ENCODE measurements at places on chromosomes 16 and 17.

GRCh38 chr17:45230787-45231480 lies 9.2 kb downstream of the FMNL1 start:
- DNase-seq, result peak; percentile 46

DNA sequence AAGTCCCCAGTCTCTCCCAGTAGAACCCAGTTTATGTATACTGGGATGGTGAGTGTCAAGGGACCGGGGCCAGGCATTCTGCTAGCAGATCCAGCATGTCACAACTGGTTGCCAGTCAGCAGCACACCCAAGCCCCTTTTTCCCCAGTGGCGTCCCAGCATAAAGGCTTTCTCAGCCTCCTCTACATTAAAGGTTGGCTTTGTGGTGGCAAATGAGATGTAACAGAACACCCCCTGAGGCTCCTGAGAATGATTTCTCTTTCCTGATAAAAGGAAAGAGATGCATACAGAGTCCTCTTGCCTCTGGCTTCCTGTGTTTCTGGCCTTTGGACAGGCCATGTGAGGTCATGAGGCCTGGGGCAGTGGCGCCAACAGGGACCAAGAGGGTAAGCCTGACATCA lies 27.9 kb downstream of the IRX6 start:
- no peak for DNase-seq

GRCh38 chr16:64892835-64893785 lies 228.8 kb downstream of the CDH11 start:
- DNase-seq, result peak; percentile 77

- DNase-seq, result no peak
Observed at GRCh38 chr16:86533767-86534351, 21.2 kb downstream of the MTHFSD start.

DNA sequence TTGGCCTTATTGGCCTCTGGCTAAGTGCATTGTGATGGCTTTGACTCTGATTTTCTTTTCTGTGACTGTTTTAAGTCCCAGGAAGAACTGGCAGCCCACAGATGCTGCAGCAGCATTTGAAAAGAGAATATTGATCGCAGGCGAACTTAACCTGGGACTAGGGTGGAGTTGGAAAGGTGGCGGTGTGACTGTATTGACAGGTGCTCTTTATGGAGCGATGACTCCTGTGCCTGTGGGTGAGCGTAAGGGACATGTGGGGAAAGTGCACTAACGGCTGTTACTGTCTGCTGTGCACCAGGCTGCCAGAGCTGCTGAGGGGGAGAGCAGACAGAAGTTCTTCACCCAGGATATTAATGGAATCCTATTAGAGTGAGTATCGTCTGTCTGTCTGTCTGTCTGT lies 21.3 kb downstream of the UBN1 start:
- no peak for DNase-seq

GRCh38 chr17:53707566-53707965 lies 115.2 kb upstream of the KIF2B start:
- DNase-seq, result peak; percentile 38

- no peak for DNase-seq
Observed at GRCh38 chr17:8406174-8406573, 8.5 kb upstream of the RNF222 start.

GRCh38 chr17:70563281-70563820 lies 394.0 kb downstream of the KCNJ2 start:
- DNase-seq, result peak; percentile 32

DNA sequence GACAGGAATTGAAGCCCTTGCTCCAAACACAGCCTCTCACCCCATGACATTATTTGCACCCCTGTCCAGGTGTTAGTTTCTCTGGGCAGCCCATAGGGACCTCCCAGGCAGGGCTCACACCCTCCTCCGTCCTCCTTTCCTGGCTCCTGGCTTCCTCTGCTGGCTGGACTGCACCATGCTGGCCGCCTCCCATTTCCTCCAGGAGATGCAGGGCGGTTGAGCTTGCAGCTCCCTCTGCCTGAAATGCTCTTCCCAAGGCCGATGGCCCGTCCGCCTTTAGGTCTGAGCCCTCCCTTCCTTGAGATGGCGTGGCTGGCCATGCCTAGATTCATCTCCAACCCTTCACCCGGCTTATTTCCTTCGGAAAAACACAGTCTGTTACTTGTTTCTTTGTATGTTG lies 334.8 kb downstream of the SNX29 start:
- DNase-seq, result no peak

GRCh38 chr17:74808714-74809430 lies 32.7 kb upstream of the NAT9 start:
- no peak for DNase-seq

- peak; percentile 69 for DNase-seq
Observed at GRCh38 chr16:82229800-82230619, 60.0 kb upstream of the MPHOSPH6 start.

DNA sequence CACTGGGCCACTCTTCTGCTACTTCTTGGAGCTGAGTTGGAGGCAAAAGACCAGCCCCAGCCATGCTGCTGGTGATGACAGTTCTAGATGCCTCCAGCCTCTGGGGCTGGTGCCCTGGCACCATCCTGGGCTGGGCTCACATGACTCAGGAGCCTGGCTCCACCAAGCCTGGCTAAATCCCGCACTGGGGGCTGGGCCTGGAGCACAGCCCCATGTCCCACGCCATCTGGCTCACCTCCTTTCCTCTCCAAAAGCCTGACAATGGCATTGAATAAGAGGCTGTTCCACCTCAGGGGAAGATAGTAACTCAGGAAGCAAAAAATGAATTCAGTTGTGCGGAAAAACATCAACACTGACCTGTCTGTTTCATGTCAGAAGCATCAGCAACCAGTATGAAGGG lies 45.1 kb upstream of the MTSS2 start:
- no peak for DNase-seq

DNA sequence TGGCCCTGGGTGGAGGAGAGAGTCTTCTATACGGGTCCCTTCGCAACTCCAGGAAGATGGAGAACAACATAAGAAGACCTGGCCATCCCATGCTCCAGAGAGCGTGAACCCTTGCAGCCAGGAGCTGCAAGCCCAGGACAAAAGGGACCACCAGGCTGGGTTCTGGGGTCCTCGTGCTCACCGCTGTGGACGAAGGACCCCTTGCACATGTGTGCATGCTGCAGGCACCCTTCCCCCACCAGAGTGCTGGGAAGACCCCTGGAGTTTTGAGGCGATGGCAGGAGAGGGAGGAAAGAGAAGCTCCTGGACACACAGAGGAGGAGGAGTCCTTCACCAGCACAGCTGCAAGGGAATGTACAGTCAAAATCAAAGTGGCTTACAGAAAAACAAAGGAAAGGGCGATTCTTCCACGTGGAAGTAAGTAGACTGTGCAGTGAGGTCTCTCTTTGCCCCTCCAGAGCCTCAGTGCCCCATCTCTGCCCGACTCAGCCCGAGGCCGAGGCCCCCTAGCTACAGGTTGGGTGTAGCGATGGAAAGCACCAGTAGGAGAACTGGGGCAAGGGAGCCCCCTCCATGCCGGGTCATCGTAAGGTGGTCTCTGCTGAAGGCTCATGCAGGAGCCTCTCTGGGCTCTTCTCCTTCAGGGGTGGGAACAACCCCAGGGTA lies 51.3 kb downstream of the PIMREG start:
- no peak for DNase-seq

DNA sequence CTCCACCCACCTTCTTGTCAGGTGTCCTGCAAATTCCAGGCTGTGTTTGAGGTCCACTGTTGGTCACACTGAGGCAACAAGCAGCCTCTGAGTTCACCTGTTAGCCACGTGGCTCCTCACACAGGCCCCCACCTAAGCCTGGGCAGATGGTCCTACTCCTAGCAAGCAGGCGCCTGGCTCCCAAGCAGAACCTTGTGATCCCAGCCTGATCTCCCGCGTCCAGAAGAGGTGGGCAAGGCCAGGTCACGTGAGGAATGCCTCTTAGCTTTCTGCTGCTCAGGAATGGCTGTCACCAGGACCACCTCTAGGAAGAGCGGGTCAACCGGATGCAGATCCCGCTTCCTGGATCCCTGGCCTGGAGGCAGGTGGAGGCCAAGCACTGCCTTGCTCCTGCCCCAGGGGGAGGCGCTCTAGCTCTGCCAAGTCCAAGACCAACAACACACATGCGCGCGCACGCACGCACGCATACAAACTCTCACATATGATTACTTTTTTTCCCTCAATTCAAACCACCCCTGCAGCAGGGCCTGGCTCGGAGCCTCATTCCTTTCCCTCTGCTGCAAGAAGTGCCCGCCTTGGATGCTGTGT lies 9.5 kb downstream of the CYB561 start:
- DNase-seq, result no peak

- DNase-seq, result no peak
Observed at GRCh38 chr17:3514873-3515272, 39.1 kb downstream of the ASPA start.

- DNase-seq, result no peak
Observed at GRCh38 chr16:19765860-19766553, 47.9 kb downstream of the IQCK start.

GRCh38 chr16:20676268-20676825 lies 21.1 kb downstream of the ACSM1 start:
- no peak for DNase-seq

DNA sequence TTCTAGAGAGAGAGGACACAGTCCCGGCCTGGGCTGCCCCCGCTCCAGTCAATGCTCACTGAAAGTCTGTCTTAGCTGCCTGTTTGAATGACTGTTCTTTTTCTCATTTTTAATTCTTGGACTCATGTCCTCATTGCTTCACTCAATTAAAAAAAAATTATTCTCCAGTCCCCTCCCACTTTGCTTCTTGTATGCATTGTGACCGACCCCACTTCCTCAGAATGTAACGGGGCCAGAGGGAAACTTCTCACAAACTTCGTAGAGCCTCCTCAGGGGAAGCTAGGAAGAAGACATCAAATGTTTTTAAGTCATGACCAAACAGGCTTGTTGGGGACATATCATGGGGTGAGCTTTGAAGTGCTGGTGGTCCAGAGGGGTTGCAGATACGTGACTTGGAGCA lies 113.2 kb downstream of the CCDC182 start:
- no peak for DNase-seq

DNA sequence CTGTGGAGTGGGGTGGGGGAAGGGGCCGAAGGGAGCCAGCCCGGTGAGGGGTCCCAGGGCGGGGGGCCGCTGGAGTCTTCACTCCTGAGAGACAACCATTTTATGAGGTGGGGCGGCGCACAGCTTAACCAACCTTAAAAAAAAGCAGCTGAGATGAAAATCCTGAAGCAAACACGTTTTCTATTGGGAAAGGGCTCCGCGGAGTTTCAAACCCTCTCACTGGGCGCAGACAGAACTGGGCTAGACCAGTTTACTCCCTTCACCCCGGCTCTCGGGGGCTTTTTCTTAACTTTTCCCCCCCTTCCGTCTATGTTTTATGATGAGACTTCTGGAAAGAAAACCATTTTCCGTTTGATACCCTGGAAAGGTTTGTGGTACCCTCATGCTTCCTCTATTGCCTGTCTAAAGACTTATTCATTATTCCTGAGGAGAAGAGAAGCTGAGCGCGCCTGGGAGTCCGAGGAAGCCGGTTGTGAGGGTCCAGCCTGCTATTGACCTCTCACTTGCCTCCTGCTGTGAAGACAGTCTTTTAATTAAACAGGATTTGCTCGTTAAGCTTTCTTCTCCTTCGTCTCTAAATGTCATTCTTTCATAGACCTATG lies 482 bp upstream of the SSH2 start:
- no peak for DNase-seq

DNA sequence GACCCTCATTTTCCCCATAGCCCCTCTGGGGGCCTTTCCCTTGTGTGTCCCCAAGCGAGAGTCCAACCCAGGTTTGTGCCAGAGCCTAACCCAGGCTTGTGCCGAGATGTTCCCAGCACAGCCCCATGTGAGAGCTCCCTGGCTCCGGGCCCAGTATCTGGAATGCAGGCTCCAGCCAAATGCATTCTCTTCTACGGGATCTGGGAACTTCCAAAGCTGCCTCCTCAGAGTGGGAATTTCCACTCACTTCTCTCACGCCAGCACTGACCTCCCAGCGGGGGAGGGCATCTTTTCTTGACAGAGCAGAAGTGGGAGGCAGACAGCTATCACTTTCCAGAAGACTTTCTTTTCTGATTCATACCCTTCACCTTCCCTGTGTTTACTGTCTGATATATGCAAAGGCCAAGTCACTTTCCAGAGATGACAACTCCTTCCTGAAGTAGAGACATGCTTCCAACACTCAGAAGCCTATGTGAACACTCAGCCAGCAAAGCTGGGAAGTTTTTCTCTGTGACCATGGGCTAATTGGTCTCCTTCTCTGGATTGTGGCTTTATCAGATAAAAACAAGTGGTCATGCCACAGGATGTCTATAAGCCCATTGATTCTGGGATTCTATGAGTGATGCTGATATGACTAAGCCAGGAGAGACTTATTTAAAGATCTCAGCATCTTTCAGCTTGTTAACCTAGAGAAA lies 2.5 kb upstream of the CCL2 start:
- peak; percentile 94 for DNase-seq

GRCh38 chr17:28545787-28546415 lies 6.5 kb downstream of the UNC119 start:
- no peak for DNase-seq

- no peak for DNase-seq
Observed at GRCh38 chr16:8614435-8615029, 7.0 kb upstream of the METTL22 start.

GRCh38 chr17:32323811-32324491 lies 18.0 kb downstream of the C17orf75 start:
- DNase-seq, result peak; percentile 70

GRCh38 chr17:65170839-65171238 lies 33.7 kb downstream of the RGS9 start:
- peak; percentile 72 for DNase-seq

- DNase-seq, result no peak
Observed at GRCh38 chr17:30395398-30396022, 16.8 kb downstream of the CPD start.

DNA sequence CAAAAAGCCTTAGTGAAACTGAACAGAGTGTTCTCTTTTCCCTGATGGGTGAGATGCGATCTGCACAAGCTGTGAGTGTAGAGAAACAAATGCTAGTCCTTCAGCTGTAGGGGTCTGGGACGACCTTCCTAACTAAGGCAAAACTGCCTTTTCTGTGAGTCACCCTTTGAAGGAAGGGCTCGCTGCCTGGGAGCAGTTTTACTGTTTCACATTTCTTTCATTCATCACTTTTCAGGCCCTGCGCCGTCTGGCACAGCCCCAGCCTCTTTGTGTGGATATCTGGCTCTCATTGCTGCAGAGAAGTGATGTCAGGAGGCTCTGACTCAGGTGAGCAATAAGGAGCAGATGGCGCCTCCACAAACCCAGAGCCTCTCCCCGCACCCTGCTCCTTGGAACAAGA lies 57.4 kb downstream of the HS3ST3A1 start:
- peak; percentile 95 for DNase-seq

- no peak for DNase-seq
Observed at GRCh38 chr16:57531635-57532265, 4.6 kb downstream of the CCDC102A start.

- DNase-seq, result no peak
Observed at GRCh38 chr17:47969930-47970724, 786 bp upstream of the CDK5RAP3 start.

DNA sequence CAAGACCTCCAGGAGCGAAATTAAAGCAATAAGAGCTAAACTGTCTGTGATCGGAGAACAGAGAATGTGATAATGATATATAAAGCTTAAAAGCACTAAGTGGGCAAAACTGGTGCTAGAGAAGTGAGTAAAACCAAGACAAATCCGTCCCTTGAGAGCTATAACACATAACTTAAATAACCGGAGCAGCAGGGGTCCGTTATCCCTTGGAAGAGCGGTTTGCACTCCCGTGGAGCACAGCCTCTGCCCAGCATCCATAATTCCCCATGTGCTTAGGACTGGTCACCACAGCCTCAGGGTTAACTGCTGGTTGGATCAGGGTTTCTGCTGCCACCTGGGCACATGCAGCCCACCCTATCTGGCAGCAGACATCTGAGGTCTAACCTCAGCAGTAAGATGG lies 489.0 kb downstream of the NPIPA7 start:
- DNase-seq, result no peak

Measured in M059J (cell line).